HTR-8/SVneo (cell line): ENCODE measurements at places on chromosomes 12 and 14.
A peak's percentile ranks its signal among the peaks of the same experiment; 100 is the strongest.

DNA sequence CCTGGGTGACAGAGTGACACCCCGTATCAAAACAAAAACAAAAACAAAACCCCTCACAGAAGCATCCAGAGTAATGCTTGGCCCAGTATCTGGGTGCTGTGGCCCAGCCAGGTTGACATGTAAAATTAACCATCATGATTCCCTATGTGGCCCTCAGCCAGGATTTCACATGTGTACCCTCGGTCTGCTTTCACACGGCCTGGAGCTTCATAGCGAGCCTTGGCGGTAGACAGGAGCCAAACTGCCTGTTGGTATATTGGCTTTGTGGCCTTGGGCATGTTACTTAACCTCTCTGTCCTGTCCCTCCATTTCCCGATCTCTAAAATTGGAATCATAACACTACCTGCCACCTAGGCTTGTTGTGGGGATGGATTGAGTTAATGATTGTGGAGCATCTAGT lies 65.5 kb downstream of the ADCK1 start:
- DNase-seq, result no peak

DNA sequence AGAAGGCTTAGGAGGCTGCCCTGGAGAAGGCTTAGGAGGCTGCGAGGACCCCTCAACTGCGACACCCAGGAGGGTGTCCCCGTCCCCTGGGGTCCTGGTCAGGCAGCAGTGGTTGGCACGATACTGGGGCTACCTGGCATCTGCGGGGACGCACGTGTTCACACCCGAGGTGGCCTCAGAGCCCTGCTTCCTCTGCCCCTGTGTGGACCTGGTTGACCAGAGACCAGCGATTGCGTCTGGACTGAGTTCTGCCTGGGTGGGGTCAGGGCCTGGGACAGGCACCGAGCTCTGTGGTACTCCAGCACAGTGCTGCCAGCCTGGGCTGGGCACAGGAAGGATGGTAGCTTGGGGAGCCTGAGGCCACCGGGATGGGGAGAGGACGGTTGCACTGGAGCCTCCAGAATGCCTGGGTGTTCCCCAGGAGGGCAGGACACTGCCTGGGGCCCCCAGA lies 735 bp downstream of the ASPG start:
- no peak for DNase-seq

DNA sequence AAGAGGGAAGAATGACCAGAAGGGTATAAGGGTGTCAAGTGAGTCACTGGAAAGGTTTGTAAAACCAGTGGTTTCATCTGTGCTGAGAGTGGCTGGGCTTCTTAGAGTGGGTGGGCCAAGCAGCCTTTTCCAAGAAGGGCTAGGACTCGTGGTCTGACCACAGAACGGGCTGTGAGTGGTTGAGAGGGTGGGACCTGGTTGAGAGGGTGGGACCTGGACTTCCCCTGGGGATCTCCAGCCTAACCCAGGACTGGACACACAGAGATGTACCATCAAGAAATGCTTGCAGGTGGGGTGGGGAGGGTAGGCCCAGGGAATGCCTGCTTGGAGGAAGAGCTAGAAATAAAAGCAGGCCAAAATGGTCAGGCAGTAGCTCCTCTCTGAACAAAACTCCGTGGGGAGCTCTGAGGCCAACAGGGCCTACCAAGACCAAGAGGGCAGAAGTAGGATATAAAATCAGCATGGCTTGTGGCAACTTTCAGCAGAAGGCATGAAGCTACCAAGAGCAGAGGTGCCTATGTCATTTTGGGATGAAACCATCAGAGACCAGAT lies 140.5 kb downstream of the FOXN3 start:
- DNase-seq, result peak; percentile 9

DNA sequence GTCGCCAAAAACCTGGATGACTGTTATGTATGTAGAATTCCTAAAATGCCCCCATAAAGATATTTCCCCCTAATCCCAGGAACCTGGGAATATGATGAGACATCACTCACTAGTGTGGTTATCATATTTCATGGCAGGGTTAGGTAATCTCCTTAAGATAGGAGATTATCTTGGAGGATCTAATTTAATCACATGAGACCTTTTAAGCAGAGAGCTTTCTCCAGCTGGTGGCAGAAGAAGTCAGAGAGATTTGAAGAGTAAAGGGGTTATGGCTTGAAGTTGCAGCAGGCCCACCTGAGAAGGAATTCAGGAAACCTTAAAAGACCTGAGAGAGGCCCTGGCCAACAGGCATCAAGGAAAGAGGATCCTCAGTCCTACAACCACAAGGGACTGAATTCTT lies 53.6 kb downstream of the DYRK2 start:
- no peak for DNase-seq

DNA sequence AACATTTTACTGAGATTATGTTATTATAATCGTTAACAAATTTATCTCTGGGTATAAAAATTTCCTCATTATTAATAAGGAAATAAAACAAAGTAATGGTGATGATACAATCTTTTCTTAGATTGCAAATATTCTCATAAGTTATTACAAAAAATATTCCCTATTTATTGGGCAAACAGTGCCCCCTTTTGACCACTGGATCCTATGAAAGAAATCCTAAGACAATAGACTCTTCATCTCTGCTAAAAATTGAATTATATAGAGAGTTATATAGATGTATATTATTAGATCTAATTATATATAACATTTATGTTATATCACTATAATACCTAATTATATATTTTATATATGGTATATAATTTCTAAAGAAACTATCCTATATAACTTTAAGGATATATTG lies 94.2 kb upstream of the FGD4 start:
- no peak for DNase-seq

DNA sequence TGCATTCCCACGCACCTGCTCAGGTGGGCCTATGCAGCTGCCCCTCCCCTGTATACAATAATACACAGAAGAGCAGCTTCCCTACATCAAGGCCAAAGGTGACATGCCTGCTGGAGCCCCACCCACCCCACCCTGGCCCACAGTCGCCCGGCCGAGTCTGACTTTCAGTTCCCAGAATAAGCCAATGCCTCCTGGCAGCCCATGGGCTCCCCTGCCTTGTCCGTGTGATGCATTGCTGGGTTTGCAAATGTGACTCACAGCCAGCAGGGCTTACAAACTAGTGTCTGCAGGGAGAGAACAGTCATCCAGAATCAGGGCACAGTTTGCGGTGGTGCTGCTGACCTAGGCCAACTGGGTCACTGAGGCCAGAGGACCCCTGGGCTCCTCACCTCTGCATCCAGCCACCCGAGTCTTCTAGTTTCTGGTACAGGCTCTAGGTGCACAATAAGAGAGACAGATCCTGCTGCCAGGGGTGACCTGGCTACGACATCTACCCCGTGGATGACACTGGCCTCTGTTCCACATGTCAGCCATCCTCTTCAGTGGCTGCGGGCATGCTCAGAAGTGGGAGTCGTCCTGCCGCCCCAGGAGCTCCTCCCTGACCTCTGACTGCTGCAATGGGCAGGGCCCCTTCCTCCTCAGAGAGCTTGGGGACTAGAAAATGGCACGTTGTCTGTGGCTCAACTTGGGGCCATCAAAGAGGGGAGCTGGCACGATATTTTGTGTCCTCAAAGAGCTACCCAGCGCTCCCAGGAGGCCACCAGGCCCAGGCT lies 84.5 kb downstream of the CHGA start:
- DNase-seq, result no peak

- DNase-seq, result no peak
Observed at GRCh38 chr14:105063056-105063455, 2.2 kb downstream of the GPR132 start.

DNA sequence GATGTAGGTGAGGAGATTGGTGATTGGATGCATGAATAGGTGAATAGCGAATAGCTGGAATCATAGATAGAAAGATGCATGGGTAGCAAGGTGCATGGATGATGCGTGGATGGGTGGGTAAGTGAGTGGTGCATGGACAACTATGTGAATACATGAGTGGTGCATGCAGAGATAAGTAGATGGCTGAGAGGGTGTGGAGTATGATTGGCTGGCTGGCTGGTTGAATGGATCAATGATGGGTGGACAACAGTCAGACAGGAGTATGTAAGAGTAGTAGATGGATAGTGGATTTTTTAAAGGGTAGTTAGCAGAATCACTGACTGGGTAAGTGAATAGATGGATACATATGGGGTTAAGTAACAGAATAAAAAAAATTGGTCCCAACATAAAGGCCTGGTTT lies 33.9 kb downstream of the SERPINA3 start:
- no peak for DNase-seq

DNA sequence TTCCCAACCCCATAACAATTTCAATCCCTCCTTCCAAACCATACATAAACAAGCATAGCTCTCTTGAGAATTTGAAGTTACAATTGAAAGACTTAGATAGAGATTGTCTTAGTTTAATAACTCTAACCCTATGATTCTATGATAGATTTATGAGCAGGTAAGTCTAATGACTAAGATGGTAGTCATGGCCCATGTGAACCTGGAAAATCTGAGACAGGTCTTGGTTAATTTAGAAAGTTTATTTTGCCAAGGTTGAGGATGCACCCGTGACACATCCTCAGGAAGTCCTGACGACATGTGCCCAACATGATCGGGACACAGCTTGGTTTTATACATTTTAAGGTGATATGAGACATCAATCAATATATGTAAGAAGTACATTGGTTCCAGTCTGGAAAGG lies 248.8 kb downstream of the KCNH5 start:
- no peak for DNase-seq

GRCh38 chr12:19482551-19483109 lies 43.3 kb downstream of the AEBP2 start:
- DNase-seq, result no peak

DNA sequence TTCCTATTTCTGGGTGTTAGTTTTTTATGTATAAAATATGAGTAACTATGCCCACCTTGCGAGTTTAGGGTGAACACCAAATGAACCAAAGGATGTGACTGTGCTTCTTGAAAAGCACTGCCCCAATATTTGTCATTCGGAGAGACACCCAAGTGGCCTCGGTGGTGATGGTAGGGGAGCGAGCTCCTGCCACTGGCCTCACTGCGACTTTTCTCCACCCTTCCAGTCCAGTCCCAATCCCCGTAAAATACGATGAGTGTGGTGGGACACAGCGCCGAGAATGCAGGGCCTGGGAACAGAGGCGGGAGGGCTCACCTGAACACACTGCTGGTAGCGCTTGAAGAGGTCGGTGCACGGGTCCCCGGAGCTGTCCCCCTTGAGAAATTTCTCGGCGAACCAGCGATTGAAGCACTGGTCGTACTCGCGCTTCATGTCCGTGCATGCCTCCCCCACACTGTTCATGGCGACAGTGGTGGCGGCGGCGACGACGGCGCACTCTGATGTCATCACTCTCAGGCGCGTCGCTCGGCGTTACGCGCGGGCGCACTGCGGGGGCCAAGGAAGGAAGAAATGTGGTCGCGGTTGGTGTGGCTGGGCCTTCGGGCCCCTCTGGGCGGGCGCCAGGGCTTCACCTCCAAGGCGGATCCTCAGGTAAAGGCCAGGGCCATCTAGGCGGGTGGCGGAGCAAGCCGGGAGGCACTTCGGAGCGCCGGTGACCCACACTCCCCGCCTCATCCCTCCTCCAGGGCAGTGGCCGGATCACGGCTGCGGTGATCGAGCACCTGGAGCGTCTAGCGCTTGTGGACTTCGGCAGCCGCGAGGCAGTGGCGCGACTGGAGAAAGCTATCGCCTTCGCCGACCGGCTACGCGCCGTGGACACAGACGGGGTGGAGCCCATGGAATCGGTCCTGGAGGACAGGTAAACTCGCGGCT lies at the start of the genes GATC and TRIAP1:
GATC (plus strand) TSS at position 534 of the 933 bp plus-strand sequence; CDS start at position 571, 37 bp downstream.
TRIAP1 (minus strand) TSS at position 474 of the 933 bp plus-strand sequence; CDS start at position 462, 12 bp downstream.
- peak; percentile 72 for DNase-seq

GRCh38 chr14:65301862-65302539 lies 110.5 kb upstream of the FUT8 start:
- no peak for DNase-seq

DNA sequence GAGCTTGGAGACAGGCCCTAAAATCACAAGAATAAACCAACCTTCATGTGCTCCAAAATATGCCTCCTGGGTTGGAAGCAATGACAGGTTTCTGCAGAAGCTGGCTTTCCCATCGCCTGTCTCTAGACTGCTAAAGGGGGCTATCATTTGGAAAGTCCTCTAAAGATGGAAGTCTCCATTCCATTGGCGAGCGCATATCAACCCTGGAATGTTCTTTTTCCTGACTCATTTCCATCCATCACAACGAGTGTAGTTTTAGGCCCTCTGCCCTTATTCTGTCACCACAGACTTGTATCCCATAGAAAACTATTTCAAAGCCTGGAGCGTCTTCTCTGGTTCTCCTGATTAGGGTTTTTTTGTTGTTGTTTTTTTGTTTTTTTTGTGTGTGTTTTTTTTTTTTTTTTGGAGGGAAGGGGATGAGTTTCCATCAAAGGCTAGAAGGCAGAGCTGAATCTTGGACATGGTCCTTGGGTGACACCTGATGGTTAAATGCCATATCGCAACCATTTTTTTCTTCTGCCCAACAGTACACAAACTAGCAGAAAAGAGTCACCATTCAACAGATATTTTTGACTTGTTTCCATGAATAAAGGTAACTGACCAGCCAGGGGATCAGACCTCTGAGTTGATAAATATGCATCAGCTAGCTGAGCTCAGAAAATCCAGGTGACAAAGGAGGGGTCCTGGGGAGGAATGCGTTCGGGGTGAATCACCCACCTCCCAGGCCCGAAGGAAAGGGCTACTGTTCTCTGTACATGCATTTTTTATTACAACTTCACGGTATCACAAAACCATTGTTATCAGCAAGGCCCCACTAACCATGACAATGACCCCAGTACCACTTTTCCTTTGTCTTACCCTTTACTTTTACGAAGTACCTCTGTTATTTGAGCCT lies 40.5 kb downstream of the KCNA5 start:
- DNase-seq, result peak; percentile 66

- DNase-seq, result no peak
Observed at GRCh38 chr14:77009014-77009413, 19.5 kb downstream of the IRF2BPL start.

- DNase-seq, result no peak
Observed at GRCh38 chr14:23356662-23357061, 4.0 kb upstream of the SLC22A17 start.

- DNase-seq, result no peak
Observed at GRCh38 chr14:60161196-60162107, 3.7 kb downstream of the DHRS7 start.

- no peak for DNase-seq
Observed at GRCh38 chr12:69671597-69671996, 27.5 kb downstream of the BEST3 start.

DNA sequence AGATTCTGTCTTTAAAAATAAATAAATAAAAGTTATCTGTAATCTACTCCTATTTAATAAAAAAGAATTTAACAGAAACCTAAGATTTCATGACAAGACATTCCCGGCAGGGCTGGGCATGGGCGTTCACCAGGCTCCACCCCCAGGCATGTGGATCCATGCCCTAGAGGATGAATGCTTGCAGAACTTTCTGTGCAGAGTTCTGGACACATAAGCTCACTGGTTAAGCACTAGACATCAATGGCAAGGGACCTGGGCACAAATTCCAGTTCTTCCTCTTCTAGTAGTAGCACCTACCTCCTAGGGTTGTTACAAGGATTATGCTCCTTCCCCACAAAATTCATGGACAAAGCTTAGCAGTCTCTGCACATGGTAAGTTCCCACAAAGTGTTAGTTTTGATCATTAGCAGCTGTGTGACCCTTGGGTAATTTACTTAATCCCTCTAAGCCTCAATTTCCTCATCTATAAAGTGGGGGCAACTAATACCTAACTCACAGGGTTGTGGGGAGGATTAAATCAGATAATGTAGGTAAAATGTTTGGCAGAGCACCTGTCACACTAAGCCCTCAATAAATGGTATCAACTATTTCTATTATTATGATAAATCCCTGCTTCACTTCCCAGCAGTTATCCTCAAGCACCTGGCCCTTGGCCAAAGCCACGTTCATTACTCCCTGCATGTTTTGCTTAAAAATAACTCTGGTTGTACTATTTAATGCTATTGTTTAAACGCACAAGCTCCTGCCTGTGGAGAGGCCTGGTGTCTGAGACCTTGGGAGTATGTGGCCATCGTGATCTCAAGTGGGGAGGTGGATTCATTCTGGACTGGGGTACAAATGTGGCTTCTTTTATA lies 9.8 kb downstream of the GALNT6 start:
- DNase-seq, result no peak
